ENCODE measurements at places on chromosomes 3 and 15.

- no peak for DNase-seq
These were observed 12.1 kb downstream of the PTPRG start for GRCh38 chr3:61573441-61573840.

DNA sequence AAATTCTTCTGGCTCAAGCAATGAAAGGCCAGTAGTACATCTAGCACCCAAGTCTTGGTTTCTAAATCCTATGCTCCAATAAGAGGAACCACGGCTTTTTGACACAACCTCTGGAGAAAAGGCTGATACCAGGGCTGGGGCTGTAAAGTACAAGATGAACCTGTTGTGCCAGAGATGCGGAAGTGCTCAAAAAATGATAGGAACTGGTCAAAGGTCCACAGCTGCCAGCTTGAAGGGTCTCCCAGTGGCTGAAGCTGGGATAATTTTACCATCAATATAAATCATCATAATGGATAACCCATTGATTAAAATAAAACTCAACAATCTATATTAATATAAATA is 558 bp upstream of the NCEH1 start:
- DNase-seq: no peak

- no peak for DNase-seq
These were observed 166.4 kb upstream of the PROK2 start for GRCh38 chr3:71951361-71951760.

- no peak for DNase-seq
These were observed 36.6 kb downstream of the DMXL2 start for GRCh38 chr15:51585986-51586385.

DNA sequence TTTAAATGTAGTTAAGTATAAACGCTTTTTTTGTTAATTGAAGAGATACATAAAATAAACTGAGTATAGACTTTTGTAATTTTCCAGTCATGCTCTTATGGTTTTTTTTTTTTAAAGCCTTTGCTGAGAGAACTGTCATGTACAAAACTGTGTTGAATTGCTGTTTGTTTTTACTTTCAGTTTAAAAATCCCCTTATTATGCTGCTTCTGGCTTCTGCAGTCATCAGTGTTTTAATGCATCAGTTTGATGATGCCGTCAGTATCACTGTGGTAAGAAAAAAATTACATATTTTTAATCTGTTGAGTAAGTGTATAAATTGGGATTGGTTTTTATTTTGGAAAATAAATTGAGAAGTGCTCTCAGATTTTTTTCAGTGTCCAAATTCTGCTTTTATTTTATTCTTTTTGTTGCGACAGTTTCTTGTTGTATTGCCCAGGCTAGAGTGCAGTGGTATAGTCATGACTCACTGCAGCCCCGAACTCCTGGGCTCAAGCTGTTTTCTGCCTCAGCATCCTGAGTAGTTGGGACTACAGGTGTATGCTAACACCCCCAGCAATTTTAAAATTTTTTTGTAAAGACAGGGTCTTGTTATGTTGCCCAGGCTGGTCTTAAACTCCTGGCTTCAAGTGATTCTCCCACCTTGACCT is 40.7 kb downstream of the ATP2C1 start:
- DNase-seq: no peak

DNA sequence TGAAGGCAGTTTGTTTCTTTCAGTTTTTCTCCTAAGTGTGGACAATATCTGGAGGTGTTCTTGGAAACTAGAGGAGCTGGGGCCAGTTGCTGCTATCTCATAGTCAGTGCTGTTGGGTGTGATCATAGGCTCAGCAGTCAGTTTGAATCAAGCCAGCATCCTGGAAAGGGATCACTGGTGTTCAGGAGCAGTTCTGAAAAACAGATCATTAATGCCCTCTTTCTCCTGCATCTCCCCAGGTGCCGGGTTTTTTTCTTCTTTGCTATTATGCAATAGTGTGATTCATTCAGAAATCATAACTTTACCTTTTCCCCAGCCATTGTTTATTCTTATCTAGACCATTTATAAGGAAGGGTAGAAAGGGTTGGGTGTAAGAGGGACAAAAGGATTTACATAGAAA is 24.0 kb downstream of the LNP1 start:
- peak; percentile 8 for DNase-seq

- DNase-seq: peak; percentile 90
These were observed 24.9 kb upstream of the SIAH2 start for GRCh38 chr3:150787741-150788370.

DNA sequence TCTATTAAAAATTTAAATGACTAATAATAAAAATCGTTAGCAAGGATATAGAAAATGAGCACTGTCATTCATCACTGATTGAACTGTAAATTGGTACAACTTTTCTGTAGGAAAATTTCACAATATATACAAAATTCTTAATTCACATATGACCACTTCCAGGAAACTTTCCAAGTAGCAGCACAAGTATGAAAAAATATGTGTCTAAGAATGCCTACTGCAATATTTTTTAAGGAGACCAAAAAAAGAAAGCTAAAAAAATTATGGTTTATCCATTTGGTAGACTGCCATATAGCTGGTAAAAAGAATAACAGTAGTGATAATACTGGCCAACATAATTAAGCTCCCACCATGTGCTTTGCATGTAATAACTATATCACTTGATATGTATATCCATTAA is 59.2 kb downstream of the KLHL6 start:
- DNase-seq: no peak

DNA sequence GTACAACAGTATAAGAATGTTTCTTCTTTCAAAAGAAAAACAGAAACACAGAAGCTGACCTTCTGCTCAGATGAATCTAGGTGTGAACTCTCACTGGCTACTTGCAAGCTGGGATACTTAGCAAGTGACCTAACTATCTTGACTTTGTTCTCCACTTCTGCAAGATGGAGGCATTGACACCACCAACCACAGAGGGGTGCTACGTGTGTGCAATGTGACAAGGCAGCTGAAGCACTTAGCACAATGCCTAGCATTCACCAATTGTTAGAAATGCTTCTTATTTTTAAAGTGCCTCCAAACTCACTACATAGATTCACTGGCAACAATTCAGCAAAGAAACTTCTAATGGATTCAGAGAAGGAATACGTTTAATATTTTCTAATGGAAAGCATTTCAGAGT is 331.4 kb upstream of the WNT5A start:
- DNase-seq: no peak

GRCh38 chr3:157453824-157454223 is 17.2 kb downstream of the PTX3 start:
- no peak for DNase-seq

GRCh38 chr3:37989821-37990480 is 635 bp upstream of the VILL start:
- no peak for DNase-seq

- no peak for DNase-seq
These were observed 28.4 kb upstream of the PIK3CB start for GRCh38 chr3:138862924-138863775.

DNA sequence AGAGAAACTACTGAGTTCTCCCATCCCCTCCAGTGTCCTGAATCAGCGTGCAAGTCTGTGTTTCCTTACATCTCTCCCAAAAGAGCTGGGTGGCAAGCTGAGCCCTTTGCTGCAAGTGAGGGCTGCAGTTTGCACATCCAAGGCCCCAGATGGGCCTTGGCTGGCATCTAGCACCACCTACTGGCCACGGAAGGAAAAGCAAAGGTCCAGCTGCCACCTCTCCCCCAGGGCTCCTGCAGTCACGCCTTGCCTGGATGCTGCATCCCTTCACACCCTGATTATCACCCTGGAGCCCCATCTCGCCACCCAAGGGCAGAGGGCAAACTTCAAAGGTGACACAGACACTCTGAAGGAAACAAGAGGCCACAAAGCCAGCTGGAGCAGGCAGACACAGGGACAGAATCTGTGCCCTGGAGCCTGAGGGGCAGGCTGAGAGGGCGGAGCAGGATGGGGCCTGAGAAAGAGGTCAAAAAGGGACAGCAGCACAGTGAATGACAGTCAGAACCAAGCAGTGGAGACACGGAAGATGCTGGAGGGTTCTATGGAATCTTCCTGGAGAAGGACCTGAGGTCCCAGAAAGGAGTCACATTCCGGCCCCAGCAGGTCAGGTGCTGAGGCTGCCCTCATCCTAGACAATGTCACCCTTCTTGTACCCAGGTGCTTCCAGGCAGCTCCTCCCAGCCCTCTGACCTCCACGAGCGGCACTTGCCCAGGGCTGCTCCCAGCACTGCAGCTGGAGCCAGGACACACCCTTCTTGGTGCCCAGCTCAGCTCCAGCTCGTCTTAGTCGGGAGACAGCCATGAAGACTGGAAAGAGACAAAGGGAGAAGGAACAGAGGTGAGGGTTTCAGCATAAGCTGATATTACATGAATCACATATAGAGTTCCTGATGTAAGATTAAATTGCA is 18.3 kb upstream of the NTRK3 start:
- peak; percentile 29 for DNase-seq

DNA sequence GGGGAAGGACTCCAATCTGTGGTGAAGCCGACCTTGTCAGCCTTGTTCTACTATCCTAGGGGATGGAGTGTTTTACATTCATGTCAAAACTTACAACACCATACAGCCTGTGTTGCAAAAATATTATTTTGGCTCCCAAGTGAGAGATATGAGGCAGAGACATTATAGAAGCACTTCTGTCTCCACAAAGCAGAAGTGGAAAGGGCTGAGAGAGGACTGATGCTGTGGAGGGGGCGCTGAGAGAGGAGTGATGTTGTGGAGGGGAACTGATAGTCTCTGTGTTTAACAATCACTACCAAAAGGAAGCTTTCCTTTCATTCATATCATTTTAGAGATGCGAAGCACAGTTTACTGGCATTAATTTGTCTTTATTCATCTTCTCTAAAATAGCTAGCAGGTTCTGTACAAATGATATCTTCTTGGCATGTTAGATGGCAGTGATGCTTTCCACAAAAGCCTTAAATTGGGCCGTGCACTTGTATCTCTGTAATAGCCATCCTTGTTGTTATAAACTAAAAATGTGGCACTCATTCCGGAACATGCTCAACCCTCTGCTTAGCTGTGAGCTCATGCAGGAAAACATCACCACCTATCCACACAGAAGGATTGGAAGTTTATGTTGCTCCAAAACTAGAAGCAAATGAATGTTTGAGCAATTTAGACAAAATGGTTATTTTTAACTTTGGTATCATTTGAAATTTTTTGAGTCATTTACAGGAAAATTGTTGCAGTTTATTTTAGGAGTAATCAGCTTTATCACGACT is 134.6 kb upstream of the TP63 start:
- DNase-seq: no peak

DNA sequence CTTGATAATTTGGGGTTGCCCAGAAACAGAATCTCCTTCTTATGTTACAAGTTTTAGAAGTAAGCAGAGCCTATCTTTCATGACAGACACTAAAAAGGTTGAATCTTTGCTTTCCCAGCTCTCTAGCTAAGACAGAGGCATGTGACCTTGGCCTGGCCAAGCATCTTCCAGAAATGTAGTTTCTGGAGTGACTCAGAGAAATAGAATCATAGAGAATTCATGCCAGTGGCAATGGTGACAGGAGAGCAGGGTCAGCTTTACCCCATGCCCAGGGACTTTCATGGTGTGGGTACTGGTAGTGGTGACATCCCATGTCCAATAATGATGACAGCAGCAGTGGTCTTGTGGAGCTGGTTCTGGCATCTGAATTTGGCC is 4.0 kb upstream of the PARP6 start:
- DNase-seq: no peak

DNA sequence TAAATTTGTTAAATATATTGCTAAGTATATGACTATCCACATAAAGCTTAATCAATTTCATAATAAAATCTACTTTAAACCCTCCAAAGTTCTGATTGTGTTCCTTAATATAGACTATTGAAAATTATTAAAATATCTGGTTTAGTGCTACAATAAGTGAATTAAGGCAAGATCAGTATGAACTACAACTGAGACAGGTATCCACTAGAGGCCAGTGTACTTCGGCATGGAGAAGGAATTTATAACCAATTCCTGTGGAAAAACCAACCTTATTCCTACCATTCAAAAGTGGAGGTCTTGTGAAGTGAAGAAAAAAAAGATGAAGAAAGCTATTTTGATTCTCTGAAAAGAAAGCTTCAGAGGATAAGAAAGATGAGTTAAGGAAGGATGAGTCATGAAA is 237.7 kb downstream of the SUCLG2 start:
- no peak for DNase-seq

DNA sequence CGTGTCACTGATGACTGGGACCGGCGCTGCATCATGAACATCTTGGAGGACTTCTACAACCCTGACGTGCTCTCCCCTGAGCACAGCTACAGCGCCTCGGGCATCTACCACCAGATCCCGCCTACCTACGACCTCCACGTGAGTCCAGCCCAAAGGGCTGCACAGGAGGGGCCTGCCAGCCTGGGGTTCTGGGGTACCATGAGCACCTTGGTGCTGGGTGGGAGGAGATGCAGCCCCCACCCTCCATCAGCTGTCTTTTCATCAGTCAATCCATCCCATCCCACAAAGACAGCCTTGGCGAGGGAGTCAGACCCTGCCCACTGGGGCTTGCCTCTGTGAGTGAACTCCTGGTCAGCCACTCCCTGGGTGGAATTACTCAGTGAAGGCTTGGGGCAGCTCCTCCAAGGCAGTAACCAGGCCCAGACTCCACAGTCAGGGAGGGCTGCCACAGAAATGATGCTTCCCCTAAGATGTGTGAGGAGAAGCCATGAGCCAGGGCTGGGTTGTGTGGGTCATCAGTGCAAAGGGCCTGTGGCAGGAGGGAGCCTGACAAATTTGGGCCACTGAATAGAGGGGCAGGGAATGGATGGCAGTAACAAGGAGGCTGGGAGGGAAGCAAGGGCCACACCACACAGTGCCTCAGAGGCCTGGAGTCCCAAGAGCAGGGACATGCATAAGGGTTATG is 47.9 kb downstream of the SEMA3G start:
- no peak for DNase-seq

DNA sequence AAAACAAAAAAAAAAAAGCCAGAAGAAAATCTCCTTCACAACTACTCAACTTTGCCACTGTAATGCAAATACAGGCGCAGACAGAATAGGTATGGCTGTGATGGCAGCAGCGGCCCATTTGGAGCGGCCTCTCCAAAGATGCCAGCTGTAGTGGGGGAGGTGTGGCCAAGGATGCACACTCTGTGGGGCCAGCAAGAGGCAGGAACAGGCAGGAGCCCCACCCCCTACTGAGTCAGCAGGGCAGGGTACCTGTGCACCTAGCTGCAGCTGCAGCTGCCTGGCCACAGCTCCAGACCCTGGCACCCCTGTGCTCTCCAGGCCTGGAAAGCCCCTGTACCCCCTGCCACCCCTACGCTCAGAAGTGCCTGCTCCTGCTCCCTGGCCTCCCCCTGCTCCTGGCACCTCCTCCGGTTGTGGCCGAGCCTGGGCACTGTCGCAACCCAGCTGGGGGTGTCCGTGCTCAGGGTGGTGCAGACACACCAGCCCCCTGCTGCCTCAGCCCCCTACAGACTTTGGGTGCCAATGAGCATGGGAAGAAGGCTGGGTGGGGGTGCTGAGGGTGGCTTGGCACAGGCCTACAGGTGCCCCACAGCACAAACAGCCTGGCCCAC is 312.7 kb downstream of the ULK4 start:
- no peak for DNase-seq

- peak; percentile 52 for DNase-seq
These were observed 660 bp downstream of the ZNF106 start for GRCh38 chr15:42490291-42490670.

- peak; percentile 69 for DNase-seq
These were observed 12.4 kb downstream of the TNK2 start for GRCh38 chr3:195895861-195896360.

- DNase-seq: no peak
These were observed 14.1 kb downstream of the GYG1 start for GRCh38 chr3:149005416-149005815.

GRCh38 chr3:11438646-11439045 is 166.4 kb downstream of the ATG7 start:
- no peak for DNase-seq
